Upper lobe of right lung (tissue), 1 donor: ENCODE measurements at places on chromosomes 1 and 21. TPM values are rescaled to one million over a fixed set of nuclear protein-coding genes. Genes with fewer than 3 reads are reported as not detected.

DNA sequence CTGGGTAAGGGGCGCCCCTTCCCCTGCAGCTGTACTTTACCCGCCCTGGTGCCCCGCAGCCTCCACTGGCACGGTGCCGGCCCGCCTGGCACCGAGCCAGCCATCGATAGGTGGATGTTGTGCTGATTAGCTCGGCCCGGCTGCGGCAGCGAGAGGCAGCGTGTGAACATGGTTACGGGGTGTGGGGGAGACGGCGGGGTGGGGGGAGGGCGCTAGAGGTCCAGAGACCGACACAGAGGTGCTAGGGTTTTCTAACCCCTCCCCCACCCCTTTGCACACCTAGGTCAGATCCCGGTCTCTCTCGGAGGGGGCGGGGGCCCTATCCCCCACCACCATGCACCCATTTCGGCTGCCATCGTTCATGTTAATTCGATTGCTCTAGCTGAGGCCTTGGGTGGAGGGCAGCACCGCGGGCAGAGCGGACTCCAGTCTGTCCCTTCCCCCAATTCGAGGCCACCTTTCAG lies 6.7 kb downstream of the EFNA4 start:
- DNase-seq = no peak

S100A16 gene
- 69.6 TPM for total RNA-seq

DNA sequence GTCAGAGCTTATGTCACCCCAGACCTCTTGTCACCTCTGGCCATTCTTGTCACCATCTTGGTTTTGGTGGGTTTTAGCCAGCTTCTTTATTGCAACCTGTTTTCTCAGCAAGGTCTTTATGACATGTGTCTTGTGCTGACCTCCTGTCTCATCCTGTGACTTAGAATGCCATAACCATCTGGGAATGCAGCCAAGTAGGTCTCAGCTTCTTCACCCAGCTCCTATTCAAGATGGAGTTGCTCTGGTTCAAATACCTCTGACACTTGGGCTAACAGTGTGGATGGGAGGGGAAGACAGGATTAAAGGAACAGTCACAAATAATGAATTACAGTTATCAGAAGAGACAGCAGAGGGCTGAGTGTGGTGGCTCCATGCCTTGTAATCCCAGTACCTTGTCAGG lies 30.5 kb upstream of the PIK3CD start:
- DNase-seq = no peak

SNAPIN gene
- total RNA-seq = 32.7 TPM

- DNase-seq = no peak
These were observed 9.1 kb downstream of the PPFIA4 start for GRCh38 chr1:203035111-203036000.

DNA sequence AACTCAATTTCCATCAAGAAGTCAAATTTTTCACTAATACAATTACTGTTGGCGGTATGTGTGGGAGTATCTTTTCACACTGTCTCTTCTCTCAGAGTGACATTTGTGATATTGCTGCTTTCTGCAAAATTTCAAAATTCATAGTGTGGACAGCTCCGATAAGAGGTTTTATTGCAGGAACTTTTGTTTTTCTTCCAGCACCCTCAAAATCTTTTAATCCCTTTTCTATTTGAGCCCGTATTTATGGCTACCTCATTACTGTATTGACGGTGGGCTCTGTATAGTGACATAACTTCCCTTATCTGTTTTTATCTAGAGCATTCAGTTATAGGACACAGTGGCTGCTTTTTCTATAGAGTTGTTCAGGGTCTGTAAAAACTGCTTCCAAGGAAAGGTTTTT lies 794.4 kb upstream of the TMPRSS15 start:
- DNase-seq = no peak

- peak; percentile 44 for DNase-seq
These were observed 9.2 kb upstream of the PADI1 start for GRCh38 chr1:17195731-17196130.

GRCh38 chr1:118918230-118918939 lies 69.8 kb downstream of the TBX15 start:
- DNase-seq = no peak

DNA sequence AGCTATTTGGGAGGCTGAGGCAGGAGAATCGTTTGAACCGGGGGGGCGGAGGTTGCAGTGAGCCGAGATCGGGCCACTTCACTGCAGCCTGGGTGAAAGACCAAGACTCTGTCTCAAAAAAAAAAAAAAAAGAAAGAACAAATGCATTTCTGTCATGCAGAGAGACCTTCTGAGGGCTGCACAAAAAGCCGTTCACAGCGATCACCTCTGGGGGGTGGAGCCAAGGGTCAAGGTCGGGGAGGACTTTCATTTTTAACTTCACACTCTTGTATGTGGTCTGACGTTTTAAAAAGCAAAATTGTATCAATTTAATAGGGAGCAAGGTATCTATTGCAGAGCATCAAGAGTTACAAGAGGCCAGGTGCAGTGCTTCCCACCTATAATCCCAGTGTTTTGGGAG lies 26.6 kb upstream of the CLDN14 start:
- no peak for DNase-seq
